ENCODE measurements at places on chromosomes 7 and 10.

- no peak for DNase-seq
Measured at GRCh38 chr10:132575320-132576201, 38.0 kb downstream of the INPP5A start.

DNA sequence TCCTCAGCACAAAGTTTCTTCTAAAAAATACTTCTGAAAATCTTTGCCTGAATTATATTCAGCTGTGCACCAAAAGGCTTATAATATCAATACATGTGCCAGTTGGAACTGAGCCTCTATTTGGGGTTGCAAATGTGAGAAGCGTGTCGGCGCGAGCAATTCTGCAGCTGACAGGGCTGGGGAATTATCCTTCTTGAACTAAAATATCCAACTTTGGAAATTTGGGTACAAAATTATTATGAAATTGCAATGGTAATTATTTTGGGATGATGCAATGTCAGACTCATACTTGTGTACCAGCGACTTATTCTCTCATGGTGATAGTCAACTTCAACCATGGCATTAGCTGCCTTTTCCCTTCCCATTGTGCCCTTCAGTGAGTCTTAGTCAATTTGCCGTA, 507.0 kb upstream of the KLF6 start:
- DNase-seq = no peak

DNA sequence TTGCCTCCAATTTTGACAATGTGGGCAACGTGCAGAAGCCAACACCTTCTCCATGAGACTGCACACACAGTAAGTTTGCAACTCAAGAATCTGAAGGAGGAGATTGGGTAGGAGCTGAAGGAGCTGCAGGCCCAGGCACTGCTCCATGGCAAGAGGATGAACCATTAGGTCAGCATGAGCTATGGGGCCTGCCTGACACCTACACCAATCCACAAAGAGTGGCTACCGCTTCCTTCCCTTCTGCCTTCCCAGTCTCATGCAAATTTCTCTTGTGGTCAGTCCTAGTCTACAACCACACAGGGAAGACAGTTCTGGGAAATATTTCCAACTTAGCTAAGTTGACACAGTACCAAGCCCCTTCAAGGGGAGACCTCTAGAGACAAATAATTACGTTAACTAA, 142.0 kb upstream of the ADO start:
- DNase-seq = no peak

DNA sequence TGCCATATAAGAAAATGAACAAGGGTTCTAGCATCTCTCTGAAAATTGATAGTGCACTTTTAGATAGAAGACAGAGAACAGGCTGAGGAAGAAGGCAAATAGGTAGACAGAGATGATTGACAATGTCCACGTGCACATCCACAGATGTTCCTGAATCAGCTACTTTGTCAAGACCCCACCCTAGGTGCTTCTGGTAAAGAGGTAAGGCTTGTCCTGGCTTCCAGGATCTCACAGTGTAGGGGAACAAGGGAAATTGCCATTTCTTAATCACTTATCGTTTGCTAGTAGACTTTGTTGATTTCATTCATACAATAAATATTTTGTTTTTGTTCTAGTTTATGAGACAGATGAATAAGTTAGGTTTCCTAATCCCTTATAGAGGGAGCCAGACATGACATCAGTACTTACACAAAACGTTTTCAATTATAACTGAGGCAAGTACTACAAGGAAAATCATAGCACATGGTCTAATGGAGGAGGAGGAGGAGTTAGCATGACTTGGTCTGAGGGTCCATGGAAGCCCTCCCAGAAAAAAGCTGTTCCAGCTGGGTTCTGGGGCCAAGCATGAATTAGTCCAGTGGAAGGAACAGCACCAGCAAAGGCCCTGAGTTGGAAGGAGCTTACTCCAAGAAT, 115.9 kb upstream of the ARID5B start:
- DNase-seq = no peak

DNA sequence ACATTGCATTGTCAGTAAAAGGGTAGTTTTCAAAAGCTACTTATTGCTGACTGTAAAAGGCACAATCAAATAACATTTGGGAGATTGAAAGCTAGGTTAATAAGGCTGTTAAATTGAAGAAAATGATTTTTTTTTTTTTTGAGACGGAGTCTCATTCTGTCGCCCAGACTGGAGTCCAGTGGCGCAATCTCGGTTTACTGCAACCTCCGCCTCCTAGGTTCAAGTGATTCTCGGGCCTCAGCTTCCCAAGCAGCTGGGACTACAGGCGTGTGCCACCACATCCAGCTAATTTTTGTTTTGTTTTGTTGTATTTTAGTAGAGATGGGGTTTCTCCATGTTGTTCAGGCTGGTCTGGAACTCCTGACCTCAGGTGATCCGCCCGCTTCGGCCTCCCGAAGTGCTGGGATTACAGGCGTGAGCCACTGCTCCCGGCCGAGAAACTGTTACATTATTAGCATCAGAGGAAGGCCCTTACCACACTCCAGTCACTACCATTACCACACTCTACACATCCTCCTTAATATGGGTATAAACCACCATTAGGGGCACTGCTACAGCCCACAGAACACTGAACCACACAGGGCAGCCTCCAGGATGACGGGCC, 1.0 kb downstream of the CYP51A1 start:
- no peak for DNase-seq

GRCh38 chr10:67772894-67773511, 65.0 kb downstream of the DNAJC12 start:
- DNase-seq = no peak

DNA sequence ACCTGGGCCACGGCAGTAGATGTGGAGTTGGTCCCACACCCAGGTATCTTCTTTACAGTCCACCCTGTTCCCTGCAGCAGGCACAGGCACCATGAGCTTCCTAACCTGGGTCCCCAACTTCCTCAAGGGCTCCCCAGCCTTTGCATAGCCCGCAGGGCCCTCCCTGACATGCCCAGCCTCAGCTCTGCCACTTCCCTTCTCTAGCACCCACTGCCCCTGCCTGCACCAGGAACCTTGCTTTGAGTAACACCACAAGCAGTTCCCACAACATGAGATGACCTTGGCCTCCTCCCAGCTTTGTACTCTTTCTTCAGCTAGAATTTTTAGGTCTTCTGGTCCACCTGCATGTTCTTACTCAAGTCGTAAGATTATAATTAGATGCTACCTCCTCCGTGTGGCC, 92.2 kb upstream of the ZPBP start:
- no peak for DNase-seq

- no peak for DNase-seq
Measured at GRCh38 chr10:132397036-132397541, at the start of gene PWWP2B. TSS of gene PWWP2B (plus strand) at chr10:132397200. CDS start at chr10:132397227, 27 bp downstream.

GRCh38 chr10:102281102-102281487, 35.8 kb downstream of the GBF1 start:
- no peak for DNase-seq

- DNase-seq = no peak
Measured at GRCh38 chr10:63266391-63267316, 133.5 kb downstream of the NRBF2 start.

DNA sequence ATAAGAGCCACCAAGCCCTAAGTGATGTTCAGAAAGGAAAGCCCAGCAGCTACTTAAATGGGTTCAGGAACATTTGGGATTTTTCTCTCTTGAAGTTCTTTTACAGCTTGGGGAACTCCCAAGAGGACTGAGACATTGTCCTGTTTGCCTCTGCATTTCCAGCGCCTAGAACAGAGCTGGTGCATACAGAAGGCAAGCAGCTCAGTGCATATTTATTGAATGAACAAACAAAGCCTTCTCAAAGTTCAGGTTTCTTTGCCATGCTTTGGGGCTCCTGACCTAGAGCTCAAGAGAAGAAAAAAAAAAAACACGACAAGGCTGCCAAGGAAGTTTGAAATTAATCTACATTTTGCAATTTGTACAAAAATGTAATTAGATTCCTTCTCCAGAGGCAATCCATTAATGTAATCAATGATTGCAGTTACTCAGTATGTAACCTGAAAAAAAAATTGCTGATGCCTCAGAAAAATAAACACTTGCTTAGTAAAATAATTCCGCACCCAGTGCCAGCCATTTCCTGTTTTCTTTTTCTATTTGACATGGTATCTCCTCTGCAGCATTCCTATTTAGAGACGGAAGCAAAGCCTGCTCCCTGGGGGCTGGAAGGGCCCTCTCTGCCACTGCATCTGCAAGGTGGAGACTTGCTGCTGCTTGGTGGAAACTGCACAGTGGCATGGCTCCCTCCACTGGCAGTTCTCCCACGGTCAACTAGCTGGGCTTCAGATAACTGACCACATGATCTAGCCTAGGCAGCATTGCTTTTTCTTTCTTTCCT, 157.3 kb downstream of the TMEM178B start:
- DNase-seq = no peak

DNA sequence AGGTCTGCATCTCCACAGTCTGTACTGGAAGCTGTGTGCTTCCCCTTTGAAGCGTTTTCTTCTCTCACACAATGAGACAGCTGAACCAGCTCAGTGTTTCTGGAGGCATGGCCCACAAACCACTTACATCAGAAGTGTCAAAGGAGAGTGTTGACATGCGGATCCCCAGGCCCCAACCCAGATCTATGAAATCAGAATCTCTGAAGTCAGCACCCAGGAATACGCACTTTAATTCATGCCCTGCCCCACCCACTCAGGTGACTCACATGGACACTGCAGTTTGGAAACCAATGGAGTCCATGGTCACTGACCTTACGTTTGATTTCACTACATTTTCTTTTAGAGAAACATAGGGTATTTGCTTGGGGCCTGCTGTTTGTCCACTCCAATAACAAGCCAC, 19.0 kb downstream of the TLL2 start:
- DNase-seq = no peak

- DNase-seq = no peak
Measured at GRCh38 chr7:143085109-143085508, 33.0 kb downstream of the OR6V1 start.

GRCh38 chr10:133260895-133261725, 15.6 kb downstream of the ADAM8 start:
- DNase-seq = no peak

GRCh38 chr7:4883033-4883371, 514 bp downstream of the RADIL start:
- no peak for DNase-seq

DNA sequence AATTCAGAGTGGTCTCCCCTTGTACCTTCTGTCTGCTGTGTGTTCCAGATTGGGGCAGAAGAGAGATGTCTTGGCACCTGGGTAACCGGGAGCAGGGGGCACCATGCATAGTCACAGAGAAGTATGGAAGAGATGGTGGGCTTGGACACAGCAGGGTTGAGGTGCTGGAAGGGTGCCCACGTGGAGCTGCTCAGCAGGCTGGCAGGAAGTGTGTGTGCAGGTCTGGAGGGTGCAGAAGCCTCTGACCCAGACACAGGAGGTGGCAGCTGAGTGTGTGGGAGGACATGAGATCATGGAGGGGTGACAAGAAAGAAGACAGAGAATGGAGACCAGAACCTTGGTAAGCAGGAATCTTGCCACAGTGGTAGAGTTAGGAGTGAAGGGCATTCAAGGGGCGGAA, 42.3 kb upstream of the DUSP5 start:
- DNase-seq = no peak

GRCh38 chr7:139829775-139830117, 682 bp downstream of the TBXAS1 start:
- DNase-seq = no peak

DNA sequence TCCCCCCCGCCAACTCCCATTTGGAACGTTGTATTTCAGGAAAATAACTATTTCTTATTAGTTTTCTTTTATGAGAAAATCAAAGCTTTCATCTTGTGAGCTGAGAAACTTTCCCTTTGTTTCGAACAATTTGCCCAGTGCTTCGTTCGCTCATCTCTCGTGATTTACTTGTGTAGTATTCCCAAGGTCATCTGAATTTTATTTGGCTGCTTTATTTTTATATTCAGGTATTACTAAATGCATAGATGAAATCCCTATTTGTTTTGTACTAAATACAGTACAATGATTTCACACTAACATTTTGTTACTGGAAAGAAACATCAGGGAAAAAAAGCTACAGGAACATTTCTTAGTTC, 12.0 kb upstream of the EBLN1 start:
- DNase-seq = no peak

DNA sequence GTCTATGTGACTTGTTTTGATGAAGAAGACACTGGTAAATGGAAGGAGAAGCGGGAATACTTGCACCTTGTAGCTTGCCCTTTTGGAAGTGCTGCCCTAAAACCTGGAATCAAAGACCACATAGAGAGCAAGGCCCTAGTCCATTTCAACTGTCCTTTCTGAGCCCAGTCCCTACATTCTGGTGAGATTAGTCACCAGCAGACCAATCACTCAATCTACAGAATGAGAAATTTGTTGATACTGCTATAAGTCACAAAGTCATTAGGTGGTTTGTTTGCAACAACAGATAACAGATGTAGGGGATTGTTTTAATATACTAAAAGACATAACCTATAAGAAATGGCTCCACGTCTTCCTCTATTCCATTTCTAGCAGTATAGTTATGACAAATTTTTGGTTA, 33.6 kb downstream of the WASL start:
- no peak for DNase-seq

GRCh38 chr10:3085785-3086567, 18.6 kb downstream of the PFKP start:
- no peak for DNase-seq

GRCh38 chr10:91589015-91589657, 43.7 kb downstream of the PPP1R3C start:
- no peak for DNase-seq

DNA sequence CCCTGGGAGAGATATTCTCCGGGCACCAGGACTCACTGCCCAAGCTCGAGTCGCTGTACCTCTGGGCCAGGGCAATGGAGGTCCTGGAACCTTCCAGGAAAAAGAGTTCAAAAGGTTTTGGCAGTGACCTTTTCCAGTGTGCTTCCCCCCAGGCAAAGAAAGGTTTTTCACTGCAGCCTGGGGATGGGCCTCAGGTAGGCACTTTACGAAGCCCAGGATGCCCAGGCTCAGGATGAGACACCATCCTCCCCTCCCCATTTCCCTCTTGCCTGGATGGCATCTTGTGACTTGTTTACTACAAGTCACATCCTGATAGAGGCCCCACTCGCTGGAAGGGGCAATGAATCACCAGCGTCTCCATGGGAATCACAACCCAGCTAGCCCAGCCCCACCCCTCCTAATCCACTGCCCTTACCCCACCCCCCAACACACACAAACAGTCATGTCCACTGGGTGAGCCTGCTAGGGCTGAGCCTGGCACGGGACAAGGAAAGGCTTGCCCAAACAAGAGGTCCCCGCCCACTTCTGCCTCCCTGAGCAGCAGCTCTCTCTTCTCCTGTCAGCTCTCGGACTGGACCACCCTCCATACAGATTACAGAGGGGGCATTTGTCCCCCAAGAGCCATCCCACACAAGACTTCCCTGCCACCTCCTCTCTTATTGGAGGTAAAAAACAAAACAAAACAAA, 93.8 kb upstream of the SMNDC1 start:
- DNase-seq = no peak

DNA sequence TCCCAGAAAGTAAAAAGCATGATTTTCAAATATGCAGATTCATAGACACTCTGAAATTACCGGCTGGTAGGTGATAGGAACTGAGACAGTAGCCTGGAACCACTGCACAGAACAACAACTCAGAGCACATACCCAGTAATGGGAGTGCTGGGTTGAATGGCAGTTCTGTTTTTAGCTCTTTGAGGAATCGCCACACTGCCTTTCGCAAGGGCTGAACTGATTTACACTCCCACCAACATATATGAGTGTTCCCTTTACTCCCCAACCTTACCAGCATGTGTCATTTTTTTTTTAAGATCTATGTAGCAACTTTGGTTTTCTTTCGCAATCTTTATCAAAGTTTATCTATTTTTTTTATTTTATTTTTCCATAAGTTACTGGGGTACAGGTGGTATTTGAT, 358.8 kb downstream of the CALN1 start:
- DNase-seq = no peak
